Fibroblast of skin of scalp (primary cell): ENCODE measurements at places on chromosomes 6 and 20.

DNA sequence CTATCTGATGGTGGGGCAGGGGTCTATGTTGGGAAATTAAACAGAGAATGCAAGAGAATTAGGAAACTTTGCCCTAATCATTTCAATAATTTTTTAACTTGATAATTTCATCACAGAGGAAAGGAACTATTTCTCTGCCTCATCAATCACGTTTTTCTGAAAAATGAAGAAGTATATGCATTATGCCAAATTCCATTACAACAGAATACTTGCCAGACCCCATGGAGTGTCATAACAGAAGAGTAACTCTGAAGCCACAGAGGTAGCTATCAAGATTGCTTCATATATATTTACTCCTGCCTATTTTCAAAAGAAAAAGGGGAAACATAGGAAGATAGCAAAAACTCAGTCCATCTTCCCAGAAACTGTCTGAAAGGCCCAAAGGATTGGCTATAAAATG, 5.7 kb upstream of the USP49 start:
- no peak for DNase-seq

GRCh38 chr20:11178946-11179654, 505.3 kb upstream of the JAG1 start:
- peak; percentile 57 for DNase-seq

DNA sequence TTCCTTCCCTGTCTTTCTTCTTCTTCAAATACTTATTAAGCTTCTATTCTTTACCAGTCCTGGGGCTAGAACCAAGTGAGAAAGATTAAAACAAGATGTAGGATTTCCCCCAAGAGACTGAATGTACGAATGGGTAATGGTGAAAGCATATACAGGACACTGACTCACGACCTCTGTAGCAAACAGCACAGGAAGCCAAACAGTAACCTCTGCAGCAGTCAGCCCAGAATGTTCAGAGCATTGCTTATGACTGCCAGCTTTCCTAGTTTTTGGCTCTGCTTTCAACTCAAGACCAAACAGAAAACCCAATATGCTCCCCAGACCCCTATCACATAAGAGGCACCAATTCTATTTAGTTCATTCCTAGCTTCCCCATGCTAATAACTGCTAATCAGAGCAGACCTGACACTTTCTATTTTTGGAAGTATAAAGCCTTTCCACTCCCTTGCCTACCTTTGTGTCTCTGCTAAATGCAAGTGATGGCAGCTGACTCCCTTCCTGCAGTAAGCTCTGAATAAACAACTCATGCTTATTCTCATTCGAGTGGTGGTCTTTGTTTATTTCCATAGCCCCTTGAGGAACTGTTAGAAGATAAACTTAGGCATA, 690.6 kb downstream of the EPM2A start:
- peak; percentile 76 for DNase-seq

- DNase-seq = peak; percentile 38
Measured at GRCh38 chr6:149405823-149406765, 6.0 kb downstream of the SUMO4 start.

DNA sequence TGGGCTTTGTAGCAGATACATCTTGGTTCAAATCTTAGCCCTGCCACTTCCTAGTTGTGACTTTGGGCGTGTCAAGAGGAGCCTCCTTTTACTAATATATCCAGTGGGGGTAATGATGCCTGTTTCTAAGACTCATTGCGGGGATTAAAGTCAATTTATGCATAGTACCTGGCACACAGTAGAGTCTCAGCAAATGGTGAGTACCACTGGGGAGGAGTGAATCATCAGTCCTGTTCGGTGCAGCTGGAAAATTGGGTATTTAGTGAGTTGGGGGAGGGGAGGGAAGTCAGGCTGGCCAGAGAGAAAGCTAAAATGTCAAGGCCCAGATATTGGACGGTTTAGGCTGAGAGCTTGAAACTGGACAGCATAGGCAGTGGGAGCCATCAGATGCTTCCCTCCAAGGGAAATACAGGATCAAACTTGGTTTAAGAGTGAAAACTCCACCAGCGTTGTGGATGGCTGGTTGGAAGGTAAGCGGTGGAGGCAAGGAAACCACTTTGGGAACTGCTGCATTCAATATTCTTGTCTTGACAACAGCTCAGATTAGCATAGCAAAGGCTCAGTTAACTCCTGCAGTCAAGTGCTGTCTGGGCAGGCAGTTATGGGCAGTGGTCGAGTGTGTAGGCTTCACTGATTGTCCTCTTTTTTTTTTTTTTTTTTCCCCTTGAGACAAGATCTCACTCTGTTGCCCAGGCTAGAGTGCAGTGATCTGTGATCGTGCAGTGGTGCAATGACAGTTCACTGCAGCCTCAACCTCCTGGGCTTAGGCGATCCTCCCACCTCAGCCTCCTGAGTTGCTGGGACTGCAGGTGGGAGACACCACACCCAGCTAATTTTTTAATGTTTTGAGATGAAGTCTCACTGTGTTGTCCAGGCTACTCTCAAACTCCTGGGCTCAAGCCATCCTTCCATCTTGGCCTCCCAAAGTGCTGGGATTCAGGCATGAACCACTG, 12.9 kb downstream of the PPP1R16B start:
- DNase-seq = no peak

GRCh38 chr6:161152907-161153662, 120.8 kb downstream of the AGPAT4 start:
- DNase-seq = no peak

- peak; percentile 18 for DNase-seq
Measured at GRCh38 chr6:89281779-89282246, 33.3 kb downstream of the GABRR2 start.

DNA sequence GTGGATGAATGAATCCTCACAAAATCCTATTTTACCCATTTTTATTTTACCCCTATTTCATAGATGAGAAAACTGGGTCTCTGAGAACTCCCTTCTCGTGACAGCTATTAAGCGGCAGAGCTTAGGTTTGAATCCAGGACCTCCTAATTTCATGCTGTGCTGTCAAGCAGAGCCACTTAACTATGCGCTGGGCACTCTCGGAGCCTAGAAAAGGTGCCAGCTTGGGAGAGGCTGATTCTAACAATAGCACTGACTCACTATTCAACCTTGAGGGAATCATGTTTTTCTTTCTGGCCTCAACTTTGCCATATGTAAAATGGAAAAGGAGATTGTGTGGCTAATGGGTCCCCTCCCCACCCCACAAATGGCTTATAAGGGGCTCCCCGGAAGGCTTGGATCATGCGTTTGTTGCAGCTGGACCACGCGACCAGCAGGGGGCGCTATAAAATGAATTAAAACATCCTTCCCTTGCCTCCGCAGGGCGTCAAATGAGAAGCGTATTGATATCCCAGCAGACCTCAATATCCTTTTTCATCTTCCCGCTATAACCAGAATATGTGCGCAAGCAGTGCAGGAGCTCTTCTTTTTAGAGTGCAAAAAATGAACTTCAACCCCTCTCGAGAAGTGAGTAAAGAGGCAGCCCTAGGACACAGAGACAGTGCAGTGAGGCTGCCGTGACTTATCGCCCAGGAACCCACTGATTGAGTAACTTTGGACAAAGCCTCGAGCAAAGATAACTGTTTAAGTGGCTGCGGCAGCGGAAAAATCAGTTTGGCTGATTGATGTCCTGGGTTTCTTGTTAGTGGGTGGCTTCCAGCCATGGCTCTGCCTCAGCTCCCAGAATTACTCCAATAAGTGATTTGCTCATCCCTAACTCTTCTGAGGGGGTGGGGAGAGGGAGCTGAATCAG, 12.8 kb upstream of the PDYN start:
- peak; percentile 34 for DNase-seq

GRCh38 chr6:32974541-32975308, 6.3 kb downstream of the BRD2 start:
- no peak for DNase-seq

DNA sequence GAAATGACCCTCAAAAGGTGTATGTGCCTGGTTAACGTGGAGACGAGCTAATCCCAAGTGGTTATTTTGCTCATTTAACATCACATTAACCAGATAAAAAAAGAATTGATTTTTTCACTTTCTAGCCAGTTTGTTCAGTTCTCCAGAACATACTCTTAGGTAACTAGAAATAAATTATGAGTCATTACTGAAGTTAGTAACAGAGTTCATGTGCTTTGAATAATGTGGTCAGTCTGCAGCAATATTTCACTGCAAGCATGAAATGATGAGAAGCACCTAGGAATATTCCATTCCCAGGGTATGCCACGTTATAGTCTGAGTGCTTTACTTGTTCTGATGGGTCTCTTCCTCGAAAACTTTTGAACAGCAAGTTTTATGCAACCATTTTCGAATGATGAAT, 138.3 kb upstream of the INSM1 start:
- DNase-seq = no peak

DNA sequence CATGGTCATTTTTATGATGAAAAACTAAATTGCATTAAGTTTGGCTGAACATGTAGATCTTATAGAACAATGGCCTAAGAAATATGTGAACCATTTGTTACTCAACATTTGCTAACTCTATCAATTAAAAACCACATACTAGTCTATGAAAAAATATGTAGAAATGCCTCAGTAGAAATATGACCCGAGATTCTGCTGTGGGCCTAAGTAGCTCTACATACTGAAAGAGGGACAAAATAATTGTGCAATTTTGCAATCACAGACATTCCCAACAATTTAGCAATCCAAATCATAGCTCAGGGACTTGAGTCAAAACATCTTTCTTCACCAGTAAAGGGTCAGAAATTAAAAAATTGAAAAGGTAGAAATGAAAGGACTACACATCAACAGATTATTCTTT, 619.0 kb downstream of the FRK start:
- peak; percentile 64 for DNase-seq

- DNase-seq = no peak
Measured at GRCh38 chr6:44943541-44943940, 384.6 kb upstream of the RUNX2 start.

DNA sequence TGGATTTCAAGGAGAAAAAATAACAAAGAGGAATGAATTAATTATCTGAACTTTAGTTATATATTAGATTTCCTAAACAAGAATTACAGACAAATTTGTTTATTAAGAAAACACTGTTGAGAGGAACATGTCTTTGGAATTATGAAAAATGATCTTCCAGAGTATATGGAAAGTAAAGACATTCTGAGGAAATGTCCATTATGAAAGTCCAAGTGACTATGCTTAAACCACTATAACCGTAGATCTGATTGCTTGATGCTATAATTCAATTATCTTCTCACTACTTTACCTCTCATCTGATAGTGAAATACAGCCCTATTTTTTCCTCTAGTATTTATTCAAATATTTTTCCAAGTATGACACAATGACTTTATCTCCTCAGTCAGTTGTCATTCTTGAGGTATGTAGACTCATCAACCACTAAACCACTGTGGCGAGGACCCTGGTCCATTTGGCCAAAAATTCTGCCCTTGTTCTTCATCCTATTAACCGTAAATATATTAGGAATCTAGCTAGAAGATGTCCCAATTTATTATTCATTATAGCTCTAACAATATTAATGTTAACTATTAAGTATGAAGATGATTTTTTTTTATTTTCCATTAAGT, 37.3 kb upstream of the AHI1 start:
- DNase-seq = peak; percentile 54

- no peak for DNase-seq
Measured at GRCh38 chr20:13626724-13627123, 12.0 kb downstream of the TASP1 start.

GRCh38 chr6:101398716-101399615, 5.5 kb downstream of the GRIK2 start:
- DNase-seq = no peak

- no peak for DNase-seq
Measured at GRCh38 chr6:20817806-20818320, 283.6 kb downstream of the CDKAL1 start.

DNA sequence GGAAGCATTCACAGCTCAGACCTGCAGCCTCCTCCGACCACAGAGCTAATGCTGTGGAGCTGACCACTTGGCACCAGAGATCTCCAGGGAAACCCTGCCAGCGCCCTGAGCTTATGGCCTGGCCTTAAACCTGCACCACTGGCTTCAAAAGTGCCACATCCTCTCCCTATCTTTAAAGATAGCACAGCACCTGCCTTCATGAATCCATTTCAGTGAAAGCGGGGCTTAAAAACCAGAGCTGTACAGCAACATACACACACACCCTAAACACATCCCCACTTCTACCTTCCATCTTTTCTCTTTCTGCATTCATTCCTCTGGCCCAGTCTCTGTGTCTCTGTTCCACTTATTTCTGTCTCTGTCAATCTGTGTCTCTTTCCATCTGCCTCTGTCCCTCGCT, 59.8 kb upstream of the CCDC167 start:
- DNase-seq = no peak

GRCh38 chr6:34583461-34583860, 27.3 kb upstream of the SPDEF start:
- no peak for DNase-seq

GRCh38 chr20:16392346-16392745, 180.9 kb downstream of the KIF16B start:
- no peak for DNase-seq

- peak; percentile 95 for DNase-seq
Measured at GRCh38 chr20:44187054-44187771, at the start of gene JPH2. Gene JPH2, minus strand, starts transcription at chr20:44187188. Its CDS starts 483 bp downstream, at chr20:44186705.

DNA sequence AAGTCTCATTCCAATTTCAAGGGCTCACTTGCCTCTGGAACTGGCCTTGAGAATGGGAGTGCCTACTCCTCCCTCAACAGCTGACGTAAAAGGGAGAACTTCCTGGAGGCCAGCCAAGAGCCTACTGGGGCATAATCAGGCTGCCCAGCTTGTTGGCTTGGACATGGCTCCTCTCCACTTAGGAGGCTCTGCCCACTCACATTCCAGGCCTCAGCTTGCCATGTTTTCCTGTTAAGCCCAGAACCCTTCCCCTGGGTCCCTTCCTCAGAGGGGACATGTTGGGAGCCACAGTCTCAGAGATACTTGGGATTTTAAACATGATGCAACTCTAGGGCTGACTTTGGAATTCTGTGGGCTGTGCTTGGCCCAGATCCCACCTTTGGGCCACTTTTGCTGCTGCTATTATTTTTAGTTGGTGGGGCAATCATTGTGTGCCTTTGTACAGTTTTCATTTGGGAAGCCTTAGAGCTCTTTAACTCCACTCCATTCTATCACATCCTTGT, 31.5 kb upstream of the ADTRP start:
- peak; percentile 90 for DNase-seq

GRCh38 chr6:147238164-147238563, 33.9 kb downstream of the STXBP5 start:
- DNase-seq = no peak

DNA sequence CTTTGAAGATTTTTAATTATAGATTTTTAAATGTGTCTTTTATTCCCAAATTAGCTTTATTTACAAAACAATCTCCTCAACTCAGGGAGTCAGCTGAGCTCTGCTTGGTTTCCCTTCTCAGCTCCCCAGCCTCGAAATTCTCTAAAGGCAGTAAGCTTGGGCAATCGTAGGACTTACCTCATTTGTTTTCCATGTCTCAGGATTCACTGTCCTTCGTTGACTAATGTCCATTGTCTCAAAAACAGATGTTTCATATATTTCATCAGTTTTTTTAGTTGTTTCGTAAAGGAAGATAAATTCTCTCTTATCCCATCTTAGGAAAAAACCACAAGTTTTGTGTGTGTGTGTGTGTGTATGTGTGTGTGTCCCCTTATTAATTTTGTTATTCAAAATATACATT, 102.2 kb upstream of the ADGRF1 start:
- peak; percentile 43 for DNase-seq

GRCh38 chr20:41046716-41047115, 18.1 kb downstream of the TOP1 start:
- no peak for DNase-seq

GRCh38 chr6:39330476-39330875, 8.0 kb upstream of the KCNK16 start:
- no peak for DNase-seq
